Stimulated activated CD8-positive, alpha-beta memory T cell treated with anti-CD3 and anti-CD28 coated beads, Interleukin-4, amount 100 ng/mL, for 48 hours (primary cell): ENCODE measurements at places on chromosomes 11 and 22.
A peak's percentile ranks its signal among the peaks of the same experiment; 100 is the strongest.

DNA sequence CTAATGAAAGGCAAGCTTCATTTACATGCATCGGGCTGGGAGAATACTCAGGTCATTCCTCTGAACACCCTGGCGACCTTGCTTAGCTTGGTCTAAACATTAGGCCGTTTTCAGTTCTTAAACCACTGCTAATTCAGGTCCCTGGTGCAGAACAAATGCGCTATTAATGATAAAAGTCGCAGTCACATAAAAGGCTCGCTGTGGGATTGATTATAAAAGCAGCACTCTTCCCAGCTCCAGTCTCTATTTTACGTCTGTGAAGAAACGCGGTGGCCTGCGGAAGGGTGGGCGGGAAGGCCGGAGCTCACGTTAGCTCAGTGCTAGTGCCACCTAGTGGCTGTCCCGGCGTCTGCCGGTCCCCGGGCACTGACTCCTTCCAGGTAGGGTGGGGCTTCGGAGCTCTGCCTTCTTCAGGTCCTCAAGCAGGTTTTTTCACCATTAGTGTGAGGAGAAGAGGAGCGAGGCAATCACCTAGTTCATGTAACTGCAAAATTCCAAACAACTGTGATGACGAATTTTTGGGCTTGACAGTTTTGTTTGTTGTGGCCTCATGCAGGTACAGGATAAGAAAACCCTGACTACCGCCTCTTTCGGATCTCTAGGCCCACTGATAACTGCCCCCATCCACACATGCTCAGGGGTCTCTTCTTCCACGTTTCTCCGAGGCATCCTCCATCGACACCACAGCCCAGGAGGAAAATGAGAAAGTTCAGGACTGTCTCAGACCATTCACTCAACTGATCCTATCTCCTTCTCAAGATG is 66.5 kb upstream of the CLMP start:
- peak; percentile 89 for DNase-seq

- DNase-seq: no peak
Measured at GRCh38 chr22:26574001-26574723, 15.8 kb downstream of the TPST2 start.

- DNase-seq: peak; percentile 59
Measured at GRCh38 chr11:44950031-44950624, 555 bp downstream of the TP53I11 start.

DNA sequence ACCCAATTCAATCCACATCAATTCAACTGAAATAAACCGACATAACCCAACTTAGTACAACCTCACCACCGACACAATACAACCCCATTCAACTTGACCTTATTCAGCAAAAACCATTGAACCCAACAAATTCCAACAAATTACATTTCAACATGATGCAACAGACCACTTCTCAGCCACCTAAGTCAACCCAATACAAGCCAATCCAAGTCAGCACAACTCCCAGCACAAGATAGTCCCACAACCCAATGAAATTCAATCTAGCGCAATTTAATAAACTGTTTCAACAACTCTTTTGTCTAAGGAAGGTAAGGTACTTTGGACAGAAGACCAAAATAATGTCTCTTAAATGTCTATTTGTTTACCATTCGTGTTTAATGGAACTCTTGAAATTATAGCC is 226.0 kb downstream of the MIAT start:
- DNase-seq: no peak

- DNase-seq: no peak
Measured at GRCh38 chr11:27444801-27445215, 27.8 kb downstream of the LGR4 start.

DNA sequence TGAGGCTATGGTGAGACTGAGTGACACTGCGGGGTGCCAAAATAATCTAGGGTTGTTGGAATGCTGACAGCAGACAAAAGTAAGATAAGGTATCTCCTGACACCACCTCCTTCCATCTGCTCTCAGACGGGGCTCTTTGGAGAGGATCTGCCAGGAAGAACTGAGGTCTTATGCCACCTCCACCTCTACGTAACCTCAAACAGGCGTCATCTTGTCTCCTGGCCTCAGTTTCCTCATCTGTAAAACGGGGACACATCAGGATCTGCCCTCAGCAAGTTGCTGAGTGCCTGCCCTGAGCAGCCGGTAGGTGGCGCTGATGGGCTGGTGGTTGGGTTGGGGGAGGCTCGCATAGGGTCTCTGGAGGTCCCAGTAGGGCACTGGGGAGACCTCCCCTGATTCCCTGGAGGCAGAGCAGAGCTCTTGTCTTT is 1.7 kb upstream of the MYEOV start:
- peak; percentile 79 for DNase-seq

DNA sequence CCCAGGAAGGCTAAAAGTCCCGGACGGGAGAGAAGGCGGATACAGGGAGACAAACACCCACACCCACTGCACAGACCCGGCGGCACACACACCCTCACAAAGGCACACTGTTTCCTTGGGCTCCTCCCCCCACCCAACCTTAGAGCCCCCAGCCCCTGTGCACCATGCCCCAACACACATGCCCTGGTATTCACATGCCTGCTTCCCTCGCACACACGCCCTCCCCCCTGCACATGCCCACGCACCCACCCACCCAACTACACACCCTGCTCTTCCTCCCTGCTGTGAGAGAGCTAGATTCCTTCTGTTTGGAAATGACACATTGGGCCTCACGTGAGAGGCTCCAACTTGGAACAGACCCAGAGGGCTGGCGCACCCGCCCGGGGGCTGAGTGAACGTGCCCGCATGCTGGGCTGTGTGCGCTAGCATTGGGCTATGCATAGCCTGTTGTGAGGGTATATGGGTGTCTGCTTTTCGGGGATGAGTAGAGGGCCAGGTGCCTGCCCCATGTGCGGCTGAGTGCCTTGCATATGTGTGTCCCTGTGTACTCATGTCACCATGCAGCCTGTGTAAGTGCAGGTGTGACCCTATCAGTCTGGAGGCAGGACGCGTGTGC is 518 bp upstream of the CHRM1 start:
- no peak for DNase-seq

DNA sequence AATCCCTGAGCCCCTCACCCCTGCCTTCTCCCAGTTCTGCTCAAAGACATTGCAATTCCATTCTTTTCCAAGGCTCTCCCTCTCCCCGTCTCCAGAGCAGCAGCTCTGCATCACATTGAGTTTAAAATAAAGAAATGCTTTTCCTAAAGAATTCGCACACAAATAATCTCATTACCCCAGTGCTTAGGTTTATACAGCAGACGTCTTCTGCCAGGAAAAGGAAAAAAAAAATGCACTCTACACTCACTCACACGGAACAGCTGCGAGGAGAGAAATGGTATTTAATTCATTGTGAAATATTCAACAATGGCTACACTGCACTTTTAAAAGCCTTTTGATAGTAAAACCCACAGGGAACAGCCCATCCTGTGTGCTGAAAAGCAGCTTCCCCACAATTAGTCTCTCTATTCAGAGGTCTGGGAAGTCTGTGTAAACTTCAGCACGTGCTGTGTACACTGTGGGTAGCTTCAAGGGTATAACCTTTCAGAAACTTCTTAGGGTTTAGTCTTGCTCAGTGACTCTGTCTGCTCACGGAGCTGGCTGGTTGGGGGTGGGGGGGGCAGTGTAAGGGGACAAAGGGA is 42.8 kb downstream of the ETS1 start:
- no peak for DNase-seq

DNA sequence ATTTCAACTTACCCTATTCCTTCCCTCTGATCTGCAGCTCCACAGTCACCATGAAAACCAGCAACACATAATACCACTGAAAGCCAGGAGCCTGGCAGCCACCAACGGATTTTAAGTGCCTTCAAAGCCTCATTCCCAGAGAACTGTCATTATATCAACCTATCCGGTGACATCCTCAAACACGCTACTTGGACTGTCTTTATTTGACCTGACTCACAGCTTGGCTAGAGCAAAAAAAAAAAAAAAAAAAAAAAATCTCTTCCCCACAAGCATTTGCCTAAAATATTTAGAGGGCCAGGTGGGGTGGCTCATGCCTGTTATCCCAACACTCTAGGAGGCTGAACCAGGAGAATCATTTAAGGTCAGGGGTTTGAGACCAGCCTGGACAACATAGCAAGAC is 32.4 kb upstream of the ARHGAP32 start:
- DNase-seq: no peak

GRCh38 chr22:43883012-43883661 is 8.7 kb downstream of the PNPLA5 start:
- peak; percentile 75 for DNase-seq

GRCh38 chr11:1259076-1259461 is 36.2 kb downstream of the MUC5B start:
- no peak for DNase-seq

GRCh38 chr11:69240332-69241074 is 53.5 kb upstream of the MYEOV start:
- no peak for DNase-seq

DNA sequence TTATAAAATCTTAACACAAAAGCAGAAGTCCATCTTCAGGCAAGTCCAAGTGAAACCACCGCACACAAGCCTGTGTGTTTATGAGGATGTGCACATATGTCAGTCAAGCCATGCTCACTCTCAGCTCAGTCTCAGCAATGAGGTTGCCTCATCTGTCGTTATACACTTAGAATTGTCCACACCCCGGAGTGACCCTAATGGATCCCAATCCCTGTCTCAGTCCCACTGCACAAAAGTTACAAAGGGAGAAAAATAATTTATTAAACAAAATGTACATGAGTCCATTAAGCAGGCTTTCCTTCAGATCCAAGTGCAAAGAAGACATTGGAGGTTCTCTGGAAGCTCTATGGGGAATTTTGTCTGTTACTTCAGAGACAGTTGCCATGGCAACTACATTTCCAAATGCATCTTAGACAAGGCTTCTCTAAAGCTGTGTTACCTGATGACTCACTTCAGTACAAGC is 24.4 kb downstream of the OR8B12 start:
- DNase-seq: no peak

DNA sequence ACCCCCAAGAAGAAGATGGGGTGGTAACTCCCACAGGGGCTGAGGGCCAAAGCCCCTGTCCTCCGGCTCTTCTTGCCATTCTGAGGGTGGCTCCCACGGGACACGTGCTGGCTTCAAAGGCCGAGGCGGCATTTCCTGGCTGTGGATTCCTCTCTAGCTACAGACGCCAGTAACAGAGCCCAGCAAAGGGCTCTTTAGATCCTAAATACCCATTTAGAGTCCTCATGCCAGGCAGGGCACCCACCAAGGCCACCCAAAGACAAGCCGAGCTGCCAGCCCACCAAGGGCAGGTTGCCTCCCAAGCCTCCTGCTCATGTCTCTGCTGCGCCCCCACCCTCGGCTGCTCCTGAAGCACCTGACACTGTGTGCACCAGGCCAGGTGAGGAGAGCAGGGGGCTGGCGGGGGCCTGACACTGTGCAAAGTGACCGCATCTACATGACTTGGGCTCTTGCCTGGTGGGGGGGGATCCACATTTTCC is 5.7 kb downstream of the LRFN4 start:
- DNase-seq: no peak

DNA sequence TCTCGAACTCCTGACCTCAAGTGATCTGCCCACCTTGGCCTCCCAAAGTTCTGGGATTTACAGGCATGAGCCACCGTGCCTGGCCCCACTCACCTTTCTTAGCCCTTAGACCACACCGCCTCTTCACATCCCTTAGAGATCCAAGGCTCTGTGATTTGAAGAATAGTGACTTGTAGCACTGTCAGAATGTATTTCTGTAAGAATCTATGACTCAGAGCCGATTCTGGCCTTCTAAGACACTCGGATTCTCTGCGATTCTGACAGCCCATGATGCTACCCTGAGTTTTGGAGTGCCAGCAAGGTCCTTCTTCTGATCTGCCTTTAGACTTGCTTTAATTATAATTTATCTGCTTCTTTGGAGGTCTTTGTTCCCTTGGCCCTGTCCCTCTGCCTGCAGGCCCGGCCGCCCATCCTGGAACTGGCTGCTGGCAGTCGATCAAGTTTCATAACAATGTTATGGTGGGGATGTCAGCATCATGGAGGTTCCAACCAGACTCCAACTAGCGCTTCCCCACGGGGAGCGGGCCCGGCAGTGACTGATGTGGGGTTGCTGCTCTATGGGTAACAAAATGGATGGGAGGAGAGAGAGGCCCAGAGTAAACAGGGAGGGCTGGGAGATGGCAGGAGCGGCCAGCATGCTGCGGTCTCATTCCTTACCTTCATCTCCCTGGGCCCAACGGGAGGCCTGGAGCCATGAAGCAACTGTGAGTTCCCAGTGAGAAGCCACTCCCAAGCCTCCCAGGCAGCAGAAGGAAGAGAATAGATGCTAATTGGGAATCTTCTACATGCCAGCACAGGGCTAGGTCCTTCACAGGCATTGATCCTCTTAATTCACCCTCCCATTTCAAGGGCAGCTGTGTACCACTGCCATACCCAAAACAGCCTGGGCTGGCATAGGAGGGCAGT is 55.7 kb upstream of the RASD2 start:
- no peak for DNase-seq

DNA sequence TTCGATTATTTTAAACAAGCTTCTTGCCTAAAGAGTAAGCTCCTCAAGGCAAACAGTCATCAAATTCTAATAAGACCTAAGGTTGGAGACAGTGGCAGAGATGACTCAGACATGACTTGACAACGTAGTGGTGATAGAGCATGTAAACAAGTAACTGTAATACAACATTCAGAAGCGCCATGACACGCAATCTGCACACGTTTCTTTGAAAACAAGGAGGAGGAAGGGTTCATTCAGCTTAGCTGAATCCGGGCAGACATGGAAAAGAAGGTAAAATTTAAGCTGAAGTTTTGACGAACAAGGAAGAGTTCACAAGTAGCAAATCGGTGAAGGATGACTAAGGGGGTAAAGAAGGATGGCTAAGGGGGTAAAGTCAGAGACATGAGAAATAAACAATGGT is 152.4 kb upstream of the ZC3H12C start:
- no peak for DNase-seq

- no peak for DNase-seq
Measured at GRCh38 chr22:29323641-29324040, 8.1 kb upstream of the RASL10A start.

- no peak for DNase-seq
Measured at GRCh38 chr11:72237112-72237931, 6.7 kb downstream of the PHOX2A start.

- no peak for DNase-seq
Measured at GRCh38 chr11:73258104-73259035, 13.8 kb upstream of the P2RY6 start.

DNA sequence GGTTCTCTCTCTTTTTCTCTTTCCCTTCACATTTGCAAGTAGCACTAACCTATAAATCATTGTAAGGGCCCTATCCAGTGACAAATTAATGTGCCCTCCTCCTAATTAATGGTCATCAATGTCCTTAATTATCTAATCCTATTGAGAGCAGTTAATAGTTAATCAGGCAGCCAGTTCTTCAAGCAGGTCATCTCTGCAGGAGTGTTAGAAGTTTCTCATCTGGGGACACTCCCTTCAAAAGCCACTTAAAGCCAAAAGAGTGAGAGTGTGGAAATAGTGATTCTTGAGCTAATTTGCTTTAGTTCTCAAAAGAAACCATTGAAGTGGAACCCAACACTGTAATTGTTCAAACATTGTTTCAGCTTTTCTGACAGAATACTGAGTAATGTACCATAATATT is 141.6 kb downstream of the ELP4 start:
- DNase-seq: no peak
